ENCODE measurements at places on chromosomes 16 and 17.
A peak's percentile ranks its signal among the peaks of the same experiment; 100 is the strongest.

DNA sequence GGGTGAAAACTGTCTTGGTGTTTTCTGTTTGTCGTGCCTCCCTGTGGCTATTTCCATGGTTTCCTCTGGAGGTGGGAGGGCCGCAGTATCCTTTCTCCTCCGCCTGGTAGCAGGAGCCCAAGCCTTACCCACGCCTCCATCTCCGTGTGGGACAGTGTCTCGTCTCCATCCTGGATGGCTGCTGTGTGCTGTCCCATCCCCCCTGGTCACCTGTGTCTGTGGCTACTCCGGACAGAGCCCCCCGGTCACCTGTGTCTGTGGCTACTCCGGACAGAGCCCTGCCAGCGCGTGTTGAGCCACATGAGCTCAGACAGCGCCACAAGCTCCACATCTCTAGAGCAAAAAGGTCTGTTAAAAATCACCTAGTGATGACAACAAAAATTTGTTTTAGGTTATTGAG, 198.2 kb upstream of the CHMP6 start:
- DNase-seq = no peak

DNA sequence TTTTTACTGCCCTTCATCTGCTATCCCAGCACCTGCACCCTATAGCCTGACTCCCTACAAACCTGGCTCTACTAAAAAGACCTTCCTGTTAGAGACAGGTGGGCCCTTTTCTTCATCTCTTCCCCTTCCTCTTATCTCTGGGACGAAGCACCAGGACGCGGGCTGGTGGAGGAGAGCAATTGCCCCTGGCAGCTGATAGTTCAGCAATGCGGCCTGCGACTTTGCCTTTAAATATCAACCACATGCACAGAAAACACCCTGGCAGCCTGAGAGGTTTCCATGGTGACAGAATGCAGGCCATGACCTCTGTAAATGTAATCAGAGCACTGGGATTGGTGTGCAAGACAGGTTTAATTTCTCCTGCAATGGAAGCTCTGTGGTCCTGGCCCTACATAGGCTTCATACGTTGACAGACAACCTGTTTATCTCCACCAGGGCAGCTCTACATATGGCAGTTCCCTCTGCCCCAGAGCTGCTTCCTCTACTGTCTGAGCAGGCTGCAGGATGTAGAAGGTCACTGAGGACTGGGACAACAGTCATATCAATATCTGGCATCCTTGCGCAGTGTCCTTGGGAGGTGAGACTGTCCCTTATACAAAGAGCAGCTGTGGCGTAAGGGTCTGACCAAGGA, 10.0 kb upstream of the SKAP1 start:
- DNase-seq = no peak

GRCh38 chr16:51982715-51983680, 563.9 kb downstream of the TOX3 start:
- peak; percentile 64 for DNase-seq

DNA sequence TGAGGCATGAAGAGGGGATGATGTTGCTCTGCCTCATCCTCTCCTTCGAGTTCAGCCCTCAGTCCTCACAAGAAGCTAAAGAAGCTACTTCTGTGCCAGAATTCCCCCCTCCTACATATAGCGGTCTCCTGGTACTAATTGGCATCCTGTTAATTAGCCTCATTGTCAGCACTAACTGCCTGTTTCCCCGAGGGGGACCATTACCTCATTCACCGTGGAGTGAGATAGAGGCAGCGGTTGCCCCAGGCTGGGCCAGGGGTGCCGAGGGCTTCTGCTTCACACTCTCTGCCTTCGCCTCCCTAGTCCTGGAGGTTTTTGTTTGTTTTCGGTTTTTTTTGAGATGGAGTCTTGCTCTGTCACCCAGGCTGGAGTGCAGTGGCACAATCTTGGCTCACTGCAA, 5.7 kb upstream of the MINK1 start:
- no peak for DNase-seq

DNA sequence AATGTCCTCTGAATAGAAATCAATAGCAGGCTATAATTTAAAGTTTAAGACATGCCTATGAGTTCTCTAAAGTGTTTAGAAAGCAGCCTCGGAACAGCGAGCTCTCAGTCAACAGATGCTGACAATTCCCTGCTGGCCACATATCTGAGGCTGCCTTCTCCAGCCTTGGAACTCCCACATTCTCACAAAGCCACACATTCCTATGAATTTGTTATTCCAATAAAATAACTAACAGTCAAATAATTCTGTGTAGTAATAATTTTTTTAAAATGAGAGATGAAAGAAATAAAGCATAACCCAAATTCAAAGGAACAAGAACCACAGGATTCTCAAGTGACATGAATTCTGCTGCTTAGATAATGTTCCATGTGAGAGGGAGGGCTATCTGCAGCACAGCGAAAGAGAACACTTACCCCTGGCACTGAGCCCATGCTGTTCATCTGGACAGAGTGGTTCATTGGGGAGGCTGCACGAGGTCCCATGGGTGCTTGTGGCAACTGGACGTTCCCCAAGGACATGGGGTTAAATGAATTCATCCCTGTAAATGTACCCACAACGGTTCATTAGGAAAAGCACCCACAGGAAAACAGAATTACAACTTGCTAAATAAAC, 56.9 kb upstream of the TRAP1 start:
- DNase-seq = peak; percentile 64

DNA sequence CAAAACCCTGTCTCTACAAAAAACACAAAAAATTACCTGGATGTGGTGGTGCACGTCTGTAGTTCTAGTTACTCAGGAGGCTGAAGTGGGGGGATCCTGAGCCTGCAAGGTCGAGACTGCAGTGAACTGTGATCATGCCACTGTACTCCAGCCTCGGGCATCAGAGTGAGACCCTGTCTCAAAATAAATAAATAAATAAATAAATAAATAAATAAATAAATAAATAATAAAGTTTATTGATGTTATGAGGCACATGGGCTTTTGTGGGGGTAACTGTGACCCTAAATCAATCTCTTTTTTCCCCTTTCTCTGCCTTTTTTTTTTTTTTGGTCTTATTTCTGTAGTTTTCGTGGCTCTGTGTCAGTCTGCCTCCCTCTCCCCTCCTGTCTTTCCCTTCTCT, 4.5 kb upstream of the ASIC2 start:
- no peak for DNase-seq

GRCh38 chr17:49583889-49584288, 8.2 kb downstream of the NXPH3 start:
- no peak for DNase-seq

GRCh38 chr17:50420419-50421112, 5.5 kb upstream of the ACSF2 start:
- no peak for DNase-seq

DNA sequence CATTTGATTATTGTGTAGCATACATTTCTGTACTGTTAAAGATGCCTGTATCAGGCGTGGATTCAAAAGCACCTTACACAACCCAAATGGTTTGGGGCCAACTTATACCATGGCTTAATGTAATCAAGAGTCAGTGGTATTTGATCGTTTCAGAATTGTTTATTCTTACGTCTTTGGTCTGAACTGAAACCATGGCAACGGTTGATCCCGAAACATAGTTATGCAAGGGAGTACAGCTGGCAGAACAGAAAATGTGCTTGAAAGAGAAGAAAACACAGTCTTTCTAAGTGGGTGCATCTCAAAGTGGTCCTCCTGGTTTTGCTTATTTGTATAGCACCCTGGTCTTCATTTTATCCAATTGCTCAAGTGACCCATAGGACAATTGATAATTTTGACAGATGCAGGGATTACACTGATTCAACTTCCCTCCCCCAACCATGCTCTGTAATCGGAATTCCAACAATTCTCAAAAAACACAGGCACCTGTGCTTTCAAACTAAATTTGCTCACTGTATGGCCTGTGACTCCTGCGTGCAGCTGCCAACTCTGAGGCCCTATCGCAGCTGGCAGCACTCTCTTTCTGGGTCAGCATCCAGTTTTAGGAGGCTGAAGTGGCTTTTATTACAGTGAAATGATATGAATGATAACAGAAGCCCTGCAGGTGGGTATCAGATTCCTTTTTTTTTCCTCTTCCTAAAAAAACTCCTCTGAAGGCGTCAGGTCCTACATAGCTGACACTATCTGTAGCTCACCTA, 77.0 kb upstream of the AXIN2 start:
- DNase-seq = no peak

- no peak for DNase-seq
These were observed 76.9 kb downstream of the RPA1 start for GRCh38 chr17:1906662-1907101.

- no peak for DNase-seq
These were observed 61.7 kb upstream of the SMURF2 start for GRCh38 chr17:64723781-64724180.

DNA sequence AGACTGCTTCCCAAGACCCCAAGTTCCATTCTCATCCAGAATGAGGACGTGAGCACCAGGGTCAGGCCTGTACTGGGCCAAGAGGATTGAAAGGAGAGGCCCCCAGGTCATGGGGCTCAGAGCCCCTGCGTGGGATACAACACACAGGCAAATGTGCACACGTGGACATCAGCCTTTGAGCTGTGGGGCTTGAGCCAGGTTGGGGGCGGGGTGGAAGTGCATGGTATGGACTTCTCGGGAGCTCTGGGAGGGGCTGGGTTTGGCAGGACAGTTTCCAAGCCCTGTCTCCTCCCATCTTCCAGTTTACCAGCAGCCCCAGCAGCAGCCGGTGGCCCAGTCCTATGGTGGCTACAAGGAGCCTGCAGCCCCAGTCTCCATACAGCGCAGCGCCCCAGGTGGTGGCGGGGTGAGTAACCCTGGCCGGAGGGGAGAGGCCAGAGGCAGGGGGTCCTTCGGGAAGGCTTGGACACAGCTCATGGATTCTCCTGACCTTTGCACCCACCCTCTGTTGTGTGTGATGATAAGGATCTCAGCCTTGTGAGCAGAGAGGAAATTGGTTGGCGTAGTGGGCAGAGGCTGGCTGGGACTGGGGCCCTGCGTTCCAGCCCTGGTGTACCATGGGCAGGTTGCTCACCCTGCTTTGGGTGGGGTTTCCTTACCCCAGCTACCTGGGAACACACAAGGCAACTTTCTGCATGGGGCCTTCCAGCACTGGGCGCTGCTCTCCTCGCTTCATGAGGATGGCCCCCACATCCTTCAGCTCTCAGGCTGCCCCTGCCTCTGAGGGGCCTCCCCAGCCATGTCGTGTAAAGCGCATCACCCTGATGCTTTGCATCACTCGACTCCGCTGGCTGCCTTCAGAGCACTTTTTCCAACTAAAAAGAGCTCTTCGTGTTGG, 10.4 kb upstream of the LASP1NB start:
- DNase-seq = no peak

- DNase-seq = peak; percentile 63
These were observed 3.9 kb downstream of the HS3ST3A1 start for GRCh38 chr17:13597723-13598347.

- DNase-seq = no peak
These were observed 102.1 kb downstream of the YPEL2 start for GRCh38 chr17:59433586-59433985.

- DNase-seq = no peak
These were observed 66.6 kb upstream of the CPHXL start for GRCh38 chr16:75792771-75793492.

DNA sequence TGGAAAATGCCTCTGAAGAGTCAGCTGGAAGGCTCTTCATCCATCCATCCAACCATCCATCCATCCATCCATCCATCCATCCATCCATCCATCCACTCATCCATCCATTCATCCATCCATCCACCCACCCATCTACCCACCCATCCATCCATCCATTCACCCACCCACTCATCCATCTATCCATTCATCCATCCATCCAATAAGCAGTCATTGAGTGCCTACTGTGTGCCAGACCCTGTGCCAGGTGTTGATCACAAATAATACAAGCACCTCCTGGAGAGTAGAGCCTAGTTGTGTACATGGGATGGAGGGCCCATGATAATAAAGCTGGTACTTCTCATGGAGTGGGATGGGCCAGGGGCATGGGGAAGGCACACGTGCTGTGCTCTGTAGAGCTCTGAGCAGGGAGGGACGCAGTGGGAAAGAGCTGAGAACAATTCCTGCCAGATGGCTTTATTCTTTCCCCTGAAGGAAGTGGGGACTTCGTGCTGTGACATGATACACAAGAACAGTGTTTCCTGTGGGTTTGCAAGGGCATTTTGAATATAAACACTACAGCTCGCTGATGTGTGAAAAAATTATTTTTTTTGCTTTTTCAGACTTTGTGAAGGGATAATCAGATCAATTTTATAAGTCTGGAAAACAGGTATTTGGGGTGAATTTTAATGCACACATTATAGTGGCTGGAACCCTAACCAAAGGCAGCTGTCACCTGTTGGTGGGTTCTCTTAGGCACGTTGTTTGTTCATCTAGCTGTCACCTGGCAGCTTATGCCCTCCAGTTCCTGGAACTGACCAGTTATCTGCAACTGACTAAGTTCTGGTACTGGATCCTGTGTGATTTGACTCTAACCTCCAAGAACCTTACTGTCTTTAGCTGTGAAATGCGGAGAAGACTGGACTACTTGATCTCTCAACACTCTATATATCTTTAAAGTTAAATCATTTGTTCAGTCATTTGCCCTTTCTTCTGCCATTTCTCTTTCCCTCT, 61.3 kb downstream of the PRKCB start:
- DNase-seq = no peak

- no peak for DNase-seq
These were observed 42.7 kb upstream of the WSCD1 start for GRCh38 chr17:6027342-6028024.

GRCh38 chr16:67946966-67947558, 3.1 kb upstream of the LCAT start:
- DNase-seq = no peak

DNA sequence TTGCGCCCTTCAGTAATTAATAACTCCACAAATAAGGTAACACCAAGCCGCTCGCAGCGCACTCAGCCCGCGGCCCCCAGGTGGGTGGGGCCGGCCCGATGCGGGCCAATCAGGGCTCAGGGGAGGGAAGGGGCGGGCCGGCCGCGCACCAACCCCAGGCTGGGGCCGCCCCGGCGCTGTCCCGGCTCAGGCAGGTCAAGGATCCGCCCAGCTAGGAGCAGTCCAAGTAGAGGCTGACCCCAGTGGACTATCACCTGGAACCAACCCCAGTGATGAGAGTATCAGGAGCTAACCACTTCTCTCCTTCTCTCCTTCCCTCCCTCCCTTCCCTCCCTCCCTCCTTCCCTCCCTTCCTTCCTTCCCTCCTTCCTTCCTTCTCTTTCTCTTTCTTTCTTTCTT, 110.8 kb downstream of the C16orf78 start:
- peak; percentile 32 for DNase-seq

DNA sequence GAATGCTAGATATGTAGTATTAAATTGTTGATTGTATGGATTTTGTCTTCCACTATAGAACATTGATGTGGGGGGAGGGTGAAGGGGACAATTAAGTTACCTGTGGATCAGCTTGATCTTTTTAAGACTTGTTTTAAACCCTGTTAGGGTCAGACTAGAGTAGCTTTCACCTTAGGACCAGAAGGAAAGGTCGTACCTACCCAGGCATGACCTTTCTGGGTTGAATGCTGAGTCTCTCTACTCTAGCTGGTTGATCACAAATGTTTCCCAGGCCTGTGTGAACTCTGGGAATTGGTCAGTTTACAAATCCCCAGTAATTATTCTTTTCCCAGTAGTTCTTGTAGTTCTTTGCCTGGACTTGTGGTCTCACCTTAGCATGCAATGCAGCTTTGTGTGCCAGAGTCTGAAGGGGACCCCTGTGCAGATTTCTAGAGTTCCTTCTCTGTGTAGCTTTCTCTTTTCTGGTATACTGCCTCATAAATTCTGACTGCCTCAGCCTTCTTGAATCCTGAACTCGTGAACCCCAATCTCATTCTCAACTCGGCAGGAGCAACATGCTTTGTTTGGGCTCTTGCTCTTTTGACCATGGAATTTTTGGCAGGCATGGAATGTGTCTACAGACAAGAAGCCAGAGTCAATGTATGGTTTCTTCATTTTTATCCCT, 54.1 kb downstream of the VMP1 start:
- peak; percentile 98 for DNase-seq

- peak; percentile 77 for DNase-seq
These were observed 95.6 kb upstream of the CDYL2 start for GRCh38 chr16:80899809-80900592.
